GM12878 (cell line): ENCODE measurements at places on chromosomes 5 and 9. TPM values are rescaled to one million over a fixed set of nuclear protein-coding genes. Genes with fewer than 3 reads are reported as not detected.

The GARIN3 gene
- polyA plus RNA-seq = not detected in 2 replicates

- no peak for DNase-seq
Observed at GRCh38 chr5:23649594-23649993, 142.2 kb downstream of the PRDM9 start.

The RGS7BP gene
- not detected in 2 replicates for polyA plus RNA-seq

- no peak for DNase-seq
Observed at GRCh38 chr9:89943309-89943708, 338.5 kb downstream of the GADD45G start.

- DNase-seq = no peak
Observed at GRCh38 chr9:16241231-16241630, 629.2 kb downstream of the BNC2 start.

- DNase-seq = no peak
Observed at GRCh38 chr9:109513871-109514270, 15.8 kb upstream of the PTPN3 start.

GRCh38 chr9:14811844-14812243 is 89.3 kb upstream of the CER1 start:
- DNase-seq = no peak

DNA sequence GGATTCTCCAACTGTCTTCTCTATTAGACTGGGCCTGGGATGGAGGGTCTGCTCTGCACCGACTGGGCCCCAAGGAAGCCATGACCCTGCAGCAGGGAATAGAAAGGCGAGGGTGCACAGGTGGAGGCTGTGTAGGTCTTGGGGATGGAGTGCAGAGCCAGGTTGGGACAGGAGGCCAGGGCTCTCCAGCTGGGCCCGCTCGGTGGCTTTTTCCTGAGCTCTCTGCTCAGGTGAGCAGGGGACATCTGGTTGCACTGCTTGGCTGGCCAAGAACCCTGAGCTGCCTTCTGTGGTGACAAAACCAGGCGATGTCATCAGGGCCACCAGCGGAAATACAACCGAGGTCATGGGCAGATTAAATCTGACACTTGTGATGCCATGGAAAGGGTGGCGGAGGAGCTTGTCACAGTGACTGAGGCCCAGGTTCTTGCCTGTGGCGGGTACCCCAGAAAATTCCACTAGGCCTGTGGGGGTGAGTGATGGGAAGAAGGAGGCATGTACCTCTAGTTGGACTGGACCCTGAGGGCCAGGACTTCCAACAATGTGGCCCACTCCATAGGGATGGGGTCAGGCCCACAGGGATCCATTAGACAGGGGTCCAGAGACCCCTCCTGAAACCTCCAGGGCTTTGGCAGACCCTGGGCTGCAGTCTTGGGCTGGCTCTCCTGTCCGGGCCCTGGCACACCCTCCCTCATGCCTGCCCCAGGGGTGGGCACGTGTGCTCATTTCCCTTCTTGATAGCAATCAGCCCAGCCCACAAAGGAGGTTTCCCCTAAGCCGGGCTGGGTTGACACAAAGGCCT is 4.4 kb upstream of the IL3 start:
- no peak for DNase-seq

DNA sequence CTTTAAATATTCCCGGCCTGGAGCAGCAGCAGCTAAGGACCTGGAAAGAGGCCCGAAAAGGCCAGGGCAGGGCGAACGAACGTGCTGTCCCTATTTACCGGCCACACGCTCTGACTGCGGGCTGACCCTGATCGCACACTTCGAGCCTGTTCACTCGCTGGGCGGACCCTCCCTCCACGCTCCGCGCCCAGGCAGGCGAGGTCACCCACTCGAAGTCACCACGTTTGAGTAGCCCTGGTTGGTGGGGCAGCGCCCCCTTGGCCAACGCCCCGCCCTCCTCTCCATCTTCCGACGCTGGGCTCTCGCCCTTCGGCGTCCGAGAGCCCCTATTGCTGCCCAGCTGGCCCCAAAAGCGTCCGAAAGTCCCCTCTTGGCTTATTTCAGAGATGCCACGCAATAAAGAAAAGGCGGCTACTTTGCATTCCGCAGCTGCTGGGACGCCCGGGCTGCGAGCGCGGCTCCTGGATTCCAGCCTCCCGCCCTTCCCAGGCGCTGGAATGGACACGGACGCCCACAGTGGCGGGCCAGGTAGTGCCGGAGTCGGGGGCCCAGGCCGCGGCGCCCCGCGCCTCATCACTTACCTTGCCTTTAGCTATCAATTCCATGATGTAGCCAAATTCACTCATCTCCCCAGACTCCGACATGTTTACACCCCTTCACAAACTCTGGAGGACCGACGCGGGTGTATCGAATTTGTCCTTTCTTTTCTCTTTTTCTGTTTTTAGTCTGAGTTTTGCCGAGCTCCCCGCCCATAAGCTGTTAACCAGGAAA is 9.9 kb upstream of the TRIM36 start:
- DNase-seq = no peak

DNA sequence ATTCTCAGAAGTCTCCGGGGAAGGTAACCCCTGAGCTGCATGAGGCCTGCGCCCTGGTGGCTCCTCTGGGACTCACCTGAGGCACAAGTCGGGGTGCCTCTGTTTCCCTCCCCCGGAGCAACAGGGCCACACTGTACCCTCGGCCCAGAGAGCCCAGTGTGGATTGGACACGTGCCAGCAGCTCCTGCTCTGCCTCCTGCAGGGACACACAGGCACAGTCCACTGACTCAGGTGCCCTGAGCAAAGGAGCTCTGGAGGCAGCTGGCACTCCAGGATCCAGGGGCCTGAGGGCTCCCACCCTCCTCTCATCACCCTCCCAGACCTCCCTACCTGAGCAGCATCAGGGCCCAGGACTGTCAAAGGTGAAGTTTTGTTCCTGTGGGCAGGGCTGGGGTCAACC is 29.5 kb downstream of the SLC35A4 start:
- no peak for DNase-seq

DNA sequence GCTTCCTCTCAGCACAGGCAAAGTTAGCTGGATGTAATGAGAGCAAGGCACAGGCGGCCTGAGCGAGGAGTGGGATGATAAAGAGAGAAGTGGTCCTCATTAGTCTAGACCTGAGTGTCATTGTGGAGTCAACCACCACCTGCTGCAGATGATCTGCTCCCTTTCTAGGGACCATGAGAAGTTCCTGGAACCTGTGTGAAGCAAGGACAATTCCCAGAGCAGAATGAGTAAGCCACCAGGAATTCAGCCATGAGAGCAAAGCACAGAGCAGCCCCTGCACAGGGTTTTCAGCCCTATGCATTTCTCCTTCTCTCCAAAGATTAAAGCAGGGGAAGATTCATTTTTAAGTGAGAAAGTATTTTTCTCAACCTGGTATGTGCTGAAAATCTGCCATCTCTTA is 146.8 kb upstream of the SPEF2 start:
- DNase-seq = no peak

DNA sequence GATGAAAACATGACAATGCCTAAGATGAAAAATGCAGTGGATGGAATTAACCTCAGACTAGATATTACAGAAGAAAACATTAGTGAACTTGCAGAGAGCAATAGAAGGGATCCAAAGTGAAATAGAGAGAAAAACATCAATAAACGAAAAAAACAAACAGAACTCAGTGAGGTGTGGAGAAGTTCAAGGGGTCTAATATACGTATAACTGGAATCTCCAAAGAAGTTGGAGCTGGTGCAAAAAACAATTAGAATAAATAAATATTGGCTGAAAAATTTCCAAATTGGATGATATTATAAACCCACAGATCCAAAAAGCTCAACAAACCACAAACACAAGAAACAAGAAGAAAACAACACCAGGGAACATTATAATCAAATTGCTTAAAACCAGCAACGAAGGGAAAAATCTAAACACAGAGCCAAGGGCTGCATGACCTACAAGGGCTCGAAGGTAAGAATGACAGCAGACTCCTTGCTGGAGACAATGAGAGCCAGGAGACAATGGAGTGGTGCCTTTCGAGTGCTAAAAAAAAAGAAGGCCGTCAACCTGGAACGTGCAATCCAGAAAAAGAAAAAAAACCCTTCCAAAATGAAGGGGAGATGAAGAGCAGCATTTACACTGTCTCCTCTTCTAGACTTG is 11.8 kb downstream of the FAM163B start:
- no peak for DNase-seq

- no peak for DNase-seq
Observed at GRCh38 chr5:1444361-1445189, 665 bp downstream of the SLC6A3 start.

The EIF4E1B gene
- not detected in 2 replicates for polyA plus RNA-seq

GRCh38 chr5:88713818-88714217 is 169.2 kb downstream of the MEF2C start:
- DNase-seq = no peak

GRCh38 chr9:133101356-133102189 is 19.5 kb downstream of the RALGDS start:
- DNase-seq = no peak

DNA sequence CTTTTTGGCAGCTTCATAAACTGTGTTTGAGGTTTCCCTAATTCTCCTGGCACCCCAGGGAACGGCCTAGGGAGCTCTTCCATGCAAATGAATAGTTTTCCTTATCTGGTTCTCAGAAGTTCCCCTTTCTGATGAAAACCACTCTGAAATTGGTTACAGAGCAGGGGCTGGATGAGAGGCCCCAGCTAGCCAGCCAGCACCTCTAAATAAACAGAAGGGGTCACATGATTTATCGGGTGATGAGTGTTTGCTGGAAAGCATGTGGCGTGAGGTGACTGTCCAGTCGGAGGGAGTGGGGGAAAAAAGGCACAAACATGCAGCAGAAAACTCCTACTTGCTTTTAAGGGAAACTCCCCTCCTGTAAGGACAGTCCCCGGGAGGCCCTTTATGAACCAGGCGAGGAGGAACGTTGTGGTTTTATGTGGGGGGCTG is 261.2 kb upstream of the ANKRD55 start:
- no peak for DNase-seq

DNA sequence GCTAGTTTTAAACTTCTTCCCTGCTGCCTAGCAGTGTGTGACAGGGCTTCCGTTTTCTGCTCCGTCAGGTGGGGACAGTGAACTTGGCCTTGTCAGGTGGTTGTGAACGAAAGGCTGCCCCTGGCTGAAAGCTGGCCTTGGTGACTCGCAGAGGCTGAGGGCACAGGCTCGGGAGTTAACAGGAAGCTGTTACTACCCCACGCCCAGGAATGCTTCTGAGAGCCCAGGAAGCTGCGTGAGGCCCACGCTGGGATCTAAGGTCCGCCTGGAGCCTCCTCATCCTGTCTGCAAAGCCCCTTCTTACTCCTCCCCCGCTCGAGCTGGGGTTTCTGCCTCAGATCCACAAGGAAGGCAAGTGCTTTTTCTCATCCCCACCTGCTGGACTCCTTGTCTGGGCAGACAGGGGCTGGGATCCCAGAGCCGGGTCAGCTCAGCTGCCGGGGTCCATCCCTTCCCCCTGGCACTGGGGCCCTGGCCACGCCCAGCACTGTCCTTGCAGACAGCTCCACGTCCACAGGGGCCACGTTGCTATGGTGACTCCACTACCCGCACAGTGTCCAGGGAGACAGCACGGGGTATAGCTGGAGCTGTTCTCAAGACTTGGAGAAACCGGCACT is 124.7 kb upstream of the TBC1D2 start:
- DNase-seq = peak; percentile 26

The ZNF367 gene
- 3.3 and 6.2 TPM in 2 replicates for polyA plus RNA-seq

- DNase-seq = no peak
Observed at GRCh38 chr5:145341842-145342241, 493.3 kb downstream of the PRELID2 start.

DNA sequence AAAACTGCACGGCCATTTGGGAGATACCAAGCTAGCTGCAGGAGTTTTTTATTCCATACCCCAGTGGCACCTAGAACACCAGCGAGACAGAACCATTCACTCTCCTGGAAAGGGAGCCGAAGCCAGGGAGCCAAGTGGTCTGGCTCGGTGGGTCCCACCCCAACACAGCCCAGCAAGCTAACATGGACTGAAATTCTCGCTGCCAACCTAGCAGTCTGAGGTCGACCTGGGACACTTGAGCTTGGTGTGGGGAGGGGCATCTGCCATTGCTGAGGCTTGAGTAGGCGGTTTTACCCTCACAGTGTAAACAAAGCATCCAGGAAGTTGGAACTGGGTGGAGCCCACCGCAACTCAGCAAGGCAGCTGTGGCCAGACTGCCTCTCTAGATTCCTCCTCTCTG is 108.9 kb upstream of the CHD1 start:
- no peak for DNase-seq

The LAMC3 gene
- not detected in 2 replicates for polyA plus RNA-seq

The PRDM9 gene
- not detected in 2 replicates for polyA plus RNA-seq

DNA sequence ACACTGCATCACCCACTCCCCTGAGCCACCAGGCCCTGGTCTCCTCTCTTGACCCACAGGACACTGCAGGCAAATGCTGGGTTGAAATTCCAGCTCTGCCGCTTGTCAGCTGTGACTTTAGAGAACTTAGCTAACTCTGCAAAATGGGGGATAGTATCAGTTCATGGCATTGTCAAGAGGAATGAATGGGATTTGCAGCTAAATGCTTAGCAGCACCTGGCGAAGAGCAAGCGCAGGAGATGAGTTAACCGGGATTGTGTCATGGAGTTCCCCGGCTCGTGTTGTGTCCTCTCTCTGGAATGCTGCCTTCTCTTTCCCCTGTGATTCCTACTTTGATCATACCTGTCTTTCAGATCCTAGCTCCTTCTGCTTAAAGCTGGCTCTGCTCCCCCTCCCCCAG is 67.1 kb downstream of the DAB2IP start:
- DNase-seq = no peak

The ACTBL2 gene
- 0.05 TPM in 1 of 2 replicates, not detected in the other for polyA plus RNA-seq

DNA sequence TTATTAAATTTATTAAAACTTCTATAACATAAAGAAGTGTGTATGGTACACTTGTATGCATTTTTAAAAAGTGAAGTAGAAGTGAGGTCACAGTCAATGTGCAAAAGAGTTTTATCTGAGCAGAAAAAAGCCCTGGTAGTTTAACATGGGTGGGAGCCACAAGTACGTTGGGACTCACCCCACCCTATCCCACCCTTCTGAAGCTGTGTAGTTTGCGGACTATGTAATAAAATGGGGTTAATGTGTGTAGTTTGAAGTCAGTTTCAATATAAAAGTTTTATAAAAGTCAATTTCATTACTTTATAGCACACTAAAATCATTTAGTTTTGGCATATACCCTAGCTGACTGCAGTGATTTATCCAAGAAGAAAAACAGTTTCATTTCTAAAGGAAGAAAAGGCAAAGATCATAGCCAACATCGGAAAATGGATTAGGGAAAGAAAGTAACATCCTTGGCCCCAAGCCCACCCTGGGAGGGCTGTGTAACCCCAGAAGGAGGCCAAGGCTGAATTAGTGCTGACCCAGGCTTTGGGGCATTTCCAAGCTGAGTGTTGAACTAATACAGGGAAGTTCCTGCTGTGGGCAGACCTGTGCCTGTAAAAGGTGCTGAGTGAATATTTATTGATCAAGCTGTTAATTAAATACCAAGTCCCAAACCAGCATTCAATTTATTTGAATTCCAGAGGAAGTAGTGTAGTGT is 398.6 kb upstream of the ADAMTSL1 start:
- no peak for DNase-seq

The PHF24 gene
- not detected in 2 replicates for polyA plus RNA-seq

- no peak for DNase-seq
Observed at GRCh38 chr5:173299820-173300219, 28.4 kb downstream of the STC2 start.

- no peak for DNase-seq
Observed at GRCh38 chr5:127999909-128000308, 83.7 kb upstream of the SLC12A2 start.

The GDA gene
- not detected in 2 replicates for polyA plus RNA-seq

- DNase-seq = no peak
Observed at GRCh38 chr5:5497152-5497788, 74.8 kb downstream of the ICE1 start.

- no peak for DNase-seq
Observed at GRCh38 chr9:81080900-81081299, 608.4 kb downstream of the TLE1 start.
